ENCODE measurements at places on chromosomes 11 and 22.
A peak's percentile ranks its signal among the peaks of the same experiment; 100 is the strongest.

GRCh38 chr22:17476838-17477237 lies 86.5 kb upstream of the SLC25A18 start:
- DNase-seq = no peak

GRCh38 chr11:108224366-108224765 lies 1.5 kb downstream of the ATM start:
- DNase-seq = no peak

DNA sequence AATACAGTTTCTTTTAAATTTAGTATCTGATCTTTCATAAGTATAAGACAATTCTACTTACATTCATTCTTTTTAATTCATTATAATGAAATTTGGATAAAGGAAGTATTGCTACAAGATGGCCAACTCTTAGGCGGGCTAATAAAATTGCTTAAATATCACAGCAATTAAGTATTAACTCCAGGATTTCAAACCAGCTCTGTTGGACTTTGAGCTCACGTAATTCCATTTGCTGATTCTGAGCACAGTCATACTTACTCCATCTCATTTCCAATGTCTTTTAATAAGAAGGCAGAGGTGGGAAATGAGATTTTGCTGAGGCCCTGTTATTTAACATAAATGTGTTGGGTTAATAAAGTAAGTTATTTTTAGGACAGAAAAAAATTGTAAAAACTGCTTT lies 748.1 kb downstream of the KCNA4 start:
- DNase-seq = no peak

DNA sequence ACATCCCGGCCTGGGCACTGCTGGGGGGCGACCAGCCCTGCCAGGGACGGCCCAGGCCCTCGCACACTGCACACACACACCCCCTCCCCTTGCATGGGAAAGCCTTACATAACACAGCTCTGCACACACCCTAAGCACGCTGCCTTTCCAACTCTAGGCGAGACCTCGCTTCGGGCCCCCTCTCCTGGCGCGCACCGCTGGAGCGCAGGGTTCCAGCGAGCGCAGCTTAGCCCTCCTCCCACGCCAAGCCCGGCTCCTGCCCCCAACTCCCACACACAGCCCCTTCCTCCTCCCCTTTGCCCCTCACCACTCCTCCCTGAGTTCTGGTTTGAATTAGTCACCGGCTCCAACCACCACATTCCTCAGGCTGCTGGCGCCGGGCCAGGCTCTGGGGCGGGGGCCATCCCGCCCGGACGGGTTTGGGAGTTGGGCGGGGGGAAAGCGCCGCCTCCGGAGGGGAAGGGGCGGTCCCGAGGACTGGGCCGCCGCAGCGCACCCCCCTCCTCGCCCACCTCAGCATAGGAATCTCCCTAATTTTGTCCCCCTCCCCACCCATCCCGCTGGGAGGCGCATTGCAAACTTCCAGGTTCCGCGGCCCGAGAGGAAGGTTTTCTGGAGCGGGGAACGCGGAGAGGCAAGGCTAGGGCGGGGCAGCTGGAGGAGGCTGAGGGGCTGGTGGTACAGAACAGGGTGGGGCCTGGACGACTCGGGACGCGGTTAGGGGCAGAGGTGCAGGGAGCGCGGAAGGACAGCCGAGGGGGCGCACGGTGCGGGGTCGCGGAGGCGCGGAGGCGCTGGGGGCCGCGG lies 966 bp downstream of the AHNAK start:
- peak; percentile 74 for DNase-seq

DNA sequence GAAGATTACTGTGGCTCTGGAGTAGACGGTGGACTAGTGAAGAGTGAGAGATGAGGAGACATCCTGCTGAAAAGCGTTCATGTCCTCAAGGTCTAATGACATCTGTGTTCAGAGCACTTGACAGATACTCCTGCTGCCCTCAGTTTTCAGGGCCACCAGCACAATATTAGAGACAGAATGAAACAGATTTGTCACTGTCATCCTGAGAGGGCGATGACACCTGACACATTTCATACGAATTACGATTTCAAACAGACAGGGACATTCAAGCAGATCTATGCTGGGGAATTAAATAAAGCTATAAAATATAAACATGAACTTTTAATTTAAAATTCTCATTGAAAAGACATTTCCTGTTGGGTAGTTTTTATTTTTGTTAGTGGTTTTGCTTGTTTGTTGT lies 29.1 kb downstream of the SVIP start:
- DNase-seq = no peak

DNA sequence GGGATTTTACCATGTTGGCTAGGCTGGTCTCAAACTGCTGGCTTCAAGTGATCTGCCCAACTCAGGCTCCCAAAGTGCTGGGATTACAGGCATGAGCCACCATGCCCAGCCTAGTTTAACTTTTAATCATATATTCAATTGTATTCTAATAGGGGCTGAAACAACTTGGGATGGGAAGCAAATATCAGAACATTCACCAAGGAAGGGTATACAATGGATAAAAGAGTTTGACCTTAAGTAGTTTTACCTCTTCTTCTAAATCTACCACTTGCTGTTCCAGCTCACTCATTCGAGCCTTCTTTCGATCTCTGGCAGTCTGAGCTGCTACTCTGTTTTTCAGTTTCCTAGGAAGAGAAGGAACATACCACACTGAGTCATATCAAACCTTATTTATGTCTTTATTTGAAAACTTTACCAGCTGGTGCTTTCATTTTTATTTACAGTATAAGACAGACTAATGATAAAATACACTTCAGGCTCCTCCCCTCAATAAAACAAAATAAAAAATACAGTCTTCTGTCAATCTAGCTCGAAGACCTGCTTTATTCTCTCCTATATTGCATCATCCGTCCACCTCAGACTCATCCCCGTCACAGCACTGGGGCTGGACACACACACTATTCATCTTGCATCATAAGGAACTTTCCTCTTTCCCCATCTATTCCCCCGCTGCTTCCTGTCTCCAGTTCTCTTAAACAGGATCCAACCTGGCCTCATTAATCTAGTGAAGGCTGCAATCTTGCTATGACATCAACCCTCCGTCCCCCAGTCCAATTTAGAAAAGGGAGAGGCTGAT lies 1.4 kb downstream of the XBP1 start:
- DNase-seq = peak; percentile 37
